Amniotic epithelial cell (primary cell): ENCODE measurements at places on chromosomes 2 and 18.

GRCh38 chr2:219025637-219026585, 15.4 kb downstream of the CFAP65 start:
- DNase-seq: no peak

DNA sequence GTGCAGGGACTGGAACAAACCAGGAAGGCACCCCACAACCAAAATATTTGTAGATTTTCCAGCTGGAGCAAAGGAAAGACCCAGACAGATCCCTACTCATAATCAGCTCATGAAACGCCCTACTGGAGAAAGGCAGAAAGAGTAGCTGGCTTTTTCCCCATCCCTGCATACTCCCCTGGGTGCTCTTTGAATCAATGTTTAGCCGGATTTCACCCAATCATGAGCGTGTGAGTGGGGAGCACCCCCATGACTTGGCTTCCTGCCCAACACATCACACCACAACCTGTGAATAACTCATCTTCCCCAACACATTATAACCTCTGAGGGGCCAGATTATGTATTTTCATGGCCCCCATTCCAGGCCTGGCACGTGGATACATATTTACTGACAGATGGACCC, 35.1 kb upstream of the SLC14A1 start:
- no peak for DNase-seq

GRCh38 chr2:144370937-144371584, 148.9 kb downstream of the ZEB2 start:
- peak; percentile 70 for DNase-seq

- no peak for DNase-seq
Measured at GRCh38 chr2:151097895-151098294, 163.8 kb downstream of the RBM43 start.

DNA sequence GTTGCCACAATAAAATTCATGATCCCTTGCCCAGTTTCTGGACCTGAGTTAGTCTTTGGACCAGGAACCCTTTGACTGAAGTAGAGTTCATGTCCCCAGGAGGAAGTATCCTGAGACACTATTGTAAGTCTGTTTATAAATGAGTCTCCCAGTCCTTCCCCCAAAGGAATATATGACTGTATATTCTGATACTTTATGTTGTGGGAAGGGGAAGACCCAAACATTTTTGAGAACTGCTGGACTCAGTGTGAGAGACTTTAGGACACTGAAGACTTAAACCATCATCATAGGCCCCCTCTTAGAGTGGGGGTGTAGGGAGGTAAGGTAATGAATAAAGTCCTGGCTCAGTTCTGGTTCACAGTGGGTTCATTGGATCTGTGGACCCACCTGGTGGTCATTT, 28.6 kb upstream of the CXCR4 start:
- DNase-seq: no peak

DNA sequence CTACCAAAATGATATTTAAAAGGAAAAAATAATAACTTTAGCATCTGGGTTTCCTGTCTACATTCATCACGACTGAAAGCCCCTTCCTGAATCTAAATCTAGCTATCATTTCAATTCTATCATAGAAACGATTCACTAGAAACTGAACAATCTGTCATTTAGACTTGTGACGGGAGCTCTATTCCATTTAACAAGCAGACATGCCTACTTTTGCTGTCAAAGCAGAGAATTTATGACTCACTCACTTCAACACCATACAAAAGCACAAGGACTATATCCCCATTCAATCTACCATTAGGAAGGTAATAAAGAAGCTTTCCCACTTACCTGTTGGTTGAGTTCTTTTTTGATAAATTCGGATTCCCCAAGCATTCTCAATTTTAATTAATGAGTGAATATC, 1072.3 kb downstream of the LRP1B start:
- no peak for DNase-seq
